ENCODE measurements at places on chromosomes 12 and 14.

DNA sequence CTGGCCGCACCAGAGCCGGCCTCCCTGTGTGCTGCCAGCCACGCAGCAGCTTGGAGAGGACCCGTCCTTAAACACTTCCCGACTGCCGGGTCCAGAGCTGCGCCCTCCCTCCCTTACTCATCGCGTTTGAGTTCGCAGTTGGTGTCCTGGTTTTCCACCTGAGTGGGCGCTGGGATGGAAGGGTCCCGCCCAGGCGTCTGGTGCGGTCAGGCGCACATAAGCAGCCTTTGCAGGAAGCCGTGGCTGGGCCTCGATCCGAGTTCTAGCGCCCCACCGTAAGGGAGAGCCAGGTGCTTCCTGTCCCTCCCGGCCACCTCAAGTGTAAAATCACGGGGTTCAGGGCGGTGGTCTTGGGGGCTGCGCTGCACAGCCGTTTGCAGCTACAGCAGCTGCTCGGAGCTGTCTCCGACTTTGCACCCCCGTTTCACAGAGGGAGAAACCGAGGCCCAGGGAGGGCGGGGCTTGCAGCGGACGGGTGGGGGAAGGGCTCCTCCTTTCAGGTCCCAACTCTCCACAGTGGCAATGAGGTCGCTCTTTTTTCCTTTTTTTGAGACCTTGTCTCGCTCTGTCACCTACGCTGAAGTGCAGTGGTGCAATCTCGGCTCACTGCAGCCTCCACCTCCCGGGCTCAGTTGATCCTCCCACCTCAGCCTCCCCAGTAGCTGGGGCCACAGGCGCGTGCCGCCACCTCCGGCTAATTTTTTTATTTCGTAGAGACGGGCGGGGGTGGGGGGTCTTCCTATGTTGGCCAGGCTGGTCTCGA is 51.3 kb downstream of the LRCOL1 start:
- peak; percentile 45 for DNase-seq

DNA sequence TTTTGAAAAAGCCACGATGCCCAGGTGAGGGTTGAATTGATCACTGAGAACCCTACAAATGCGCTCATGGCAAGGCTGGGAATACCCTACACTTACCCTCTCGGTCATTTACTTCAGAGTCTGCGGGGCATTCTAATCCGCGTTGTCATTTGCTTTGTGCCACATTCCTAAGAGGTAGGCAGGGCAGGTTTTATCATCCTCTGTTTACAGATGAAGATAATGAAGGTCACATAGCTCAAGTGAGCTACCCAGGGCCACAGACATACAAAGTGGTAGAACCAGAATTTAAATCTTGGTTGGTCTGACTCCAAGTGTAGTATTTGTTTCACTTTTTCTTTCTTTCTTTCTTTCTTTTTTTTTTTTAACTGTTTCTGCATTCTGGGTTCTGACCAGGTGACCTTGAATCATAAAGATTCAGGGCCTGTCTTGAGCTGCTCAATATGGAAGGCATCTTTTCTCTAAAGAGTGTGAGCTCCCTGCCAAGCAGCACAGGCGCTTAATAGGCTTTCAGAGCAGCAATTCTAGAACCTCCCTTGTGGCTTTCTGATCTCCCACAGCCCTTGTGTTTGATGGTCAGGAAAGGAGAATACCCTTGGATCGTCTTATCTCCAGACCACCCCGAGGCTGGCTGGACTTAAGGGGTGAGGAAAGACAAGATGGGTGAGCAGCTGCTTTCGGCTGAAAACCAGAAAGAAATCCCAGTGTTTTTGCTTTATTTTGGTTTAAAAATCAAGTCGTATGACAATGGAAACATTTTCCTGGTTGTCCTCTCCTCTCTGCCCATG is 662 bp upstream of the BATF start:
- DNase-seq: no peak

GRCh38 chr12:94769047-94769420 is 118.7 kb upstream of the TMCC3 start:
- no peak for DNase-seq

DNA sequence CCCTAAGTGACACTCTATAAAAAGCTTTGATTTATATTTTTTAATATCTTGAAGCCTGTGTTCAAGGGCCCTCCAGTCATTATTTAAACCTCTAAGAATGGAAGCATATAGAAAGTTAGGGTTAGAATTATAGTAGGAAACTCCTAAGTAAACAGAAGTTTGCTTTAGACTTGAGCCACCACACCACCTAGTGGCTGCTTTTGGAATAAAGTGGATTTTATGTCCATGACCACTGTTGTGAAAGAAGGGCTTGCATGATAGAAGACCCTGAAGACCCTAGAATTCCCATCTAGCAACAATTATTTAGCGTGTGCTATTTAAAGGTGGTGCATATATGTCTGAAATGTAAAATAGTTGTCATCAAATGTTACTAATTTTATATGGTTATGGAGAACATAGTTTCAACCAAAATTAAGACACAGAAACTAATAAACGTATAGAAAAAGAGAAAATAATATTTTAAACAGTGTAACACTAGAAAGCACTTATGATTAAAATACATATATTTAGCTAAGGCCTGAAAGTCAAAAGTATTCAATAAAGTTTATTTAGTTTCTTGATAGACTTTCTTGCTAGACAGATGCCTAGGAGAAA is 21.3 kb downstream of the LRRIQ1 start:
- peak; percentile 11 for DNase-seq

DNA sequence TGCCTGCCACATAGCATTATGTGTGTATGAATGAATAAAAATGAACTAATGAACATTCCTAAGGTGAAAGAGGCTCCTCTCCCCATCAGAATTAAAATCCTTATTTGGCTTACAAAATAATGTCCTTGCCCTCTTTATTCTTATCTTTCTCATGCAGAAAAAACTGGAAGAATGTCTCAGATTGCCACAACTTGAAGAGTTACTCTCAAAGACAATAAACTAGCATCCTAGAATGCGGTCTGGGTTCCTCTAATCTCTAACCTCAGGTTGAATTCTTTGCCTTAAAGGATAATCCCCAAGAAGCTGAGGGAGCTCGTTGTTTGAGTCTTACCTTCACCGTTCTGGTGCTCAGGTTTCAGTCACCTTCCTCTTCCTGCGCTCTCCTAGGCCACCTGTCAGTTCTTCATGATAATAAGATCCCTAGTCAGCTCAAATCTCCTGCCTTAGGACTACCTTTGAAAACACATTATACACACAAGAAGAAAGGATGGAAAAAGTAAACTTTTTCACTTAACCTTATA is 147.1 kb downstream of the PHLDA1 start:
- DNase-seq: no peak

- no peak for DNase-seq
Measured at GRCh38 chr12:128817111-128818015, 6.4 kb downstream of the SLC15A4 start.

DNA sequence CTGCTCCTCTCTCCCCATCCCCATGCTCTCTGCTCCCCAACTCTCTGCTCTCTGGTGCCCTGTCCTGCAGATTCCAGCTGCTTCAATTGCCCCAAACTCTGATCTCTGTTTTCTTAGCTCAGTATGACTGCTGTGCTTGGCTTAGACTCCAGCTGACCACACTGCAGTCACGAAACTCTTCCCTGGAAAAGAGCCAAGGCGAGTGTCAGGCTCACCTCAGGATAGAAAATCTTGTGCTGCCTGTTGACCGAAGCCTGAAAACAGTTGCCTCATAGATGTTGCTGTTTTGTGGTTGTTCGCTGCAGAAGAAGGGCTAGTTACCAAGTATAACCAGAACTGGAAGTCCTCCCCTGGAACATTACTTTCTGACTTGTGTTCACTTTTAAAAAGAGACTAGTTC is 6.7 kb upstream of the STON2 start:
- no peak for DNase-seq

GRCh38 chr14:41623736-41624135 is 17.1 kb downstream of the LRFN5 start:
- no peak for DNase-seq

DNA sequence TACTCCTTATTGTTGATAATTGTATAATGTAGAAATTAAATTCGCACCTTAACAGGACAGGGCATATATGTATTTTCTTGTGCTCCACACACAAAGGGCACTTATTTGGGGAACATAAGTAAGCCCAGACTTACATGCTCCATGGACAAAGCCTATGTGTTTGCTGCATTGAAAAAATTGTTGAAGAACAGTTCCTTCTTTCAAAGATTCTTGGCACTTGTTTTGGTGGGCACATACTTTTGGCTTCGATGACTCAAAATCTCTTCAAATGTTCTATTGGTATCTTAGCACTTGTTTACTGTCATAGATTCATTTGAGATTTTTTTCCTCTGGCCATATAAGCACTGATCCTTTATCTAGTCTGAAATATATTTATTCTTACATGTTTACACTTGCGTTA is 1.4 kb upstream of the MAP4K5 start:
- DNase-seq: no peak
